Inflammatory macrophage (primary cell): ENCODE measurements at places on chromosomes 12 and 14.

- DNase-seq, result no peak
Measured at GRCh38 chr12:116026768-116027550, 250.5 kb downstream of the MED13L start.

GRCh38 chr14:79665556-79665955 lies 545.7 kb downstream of the DIO2 start:
- DNase-seq, result no peak

GRCh38 chr12:110578694-110579534 lies 4.2 kb downstream of the PPTC7 start:
- DNase-seq, result no peak

DNA sequence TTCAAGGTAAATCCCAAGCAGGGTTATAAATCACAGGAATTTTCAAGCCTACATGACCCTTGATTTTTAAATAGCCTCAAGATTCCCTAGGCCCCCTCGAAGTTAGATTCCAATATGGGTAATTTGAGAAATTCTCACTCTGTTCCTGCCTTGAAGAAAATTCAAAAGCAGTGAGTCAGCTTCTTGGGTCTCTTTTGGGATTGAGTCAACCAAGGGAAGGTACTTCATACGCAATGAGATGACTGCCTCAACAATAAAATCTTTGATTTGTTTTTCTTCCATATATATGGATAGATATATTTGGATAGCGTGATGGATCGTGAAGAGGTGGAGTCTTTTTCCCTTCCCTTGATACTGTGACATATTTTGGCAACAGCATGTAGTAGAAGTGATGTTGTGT lies 180.4 kb upstream of the ATP2B1 start:
- no peak for DNase-seq

- DNase-seq, result peak; percentile 83
Measured at GRCh38 chr14:73743431-73743931, 29.3 kb upstream of the PNMA1 start.
